ENCODE measurements at places on chromosomes 16 and 17.
A peak's percentile ranks its signal among the peaks of the same experiment; 100 is the strongest.

GRCh38 chr16:9159839-9160550 is 68.6 kb downstream of the HAPSTR1 start:
- peak; percentile 71 for DNase-seq

- DNase-seq: no peak
Observed at GRCh38 chr17:80749611-80750010, 205.0 kb downstream of the RPTOR start.

- no peak for DNase-seq
Observed at GRCh38 chr16:57242650-57243049, 2.4 kb upstream of the ARL2BP start.

DNA sequence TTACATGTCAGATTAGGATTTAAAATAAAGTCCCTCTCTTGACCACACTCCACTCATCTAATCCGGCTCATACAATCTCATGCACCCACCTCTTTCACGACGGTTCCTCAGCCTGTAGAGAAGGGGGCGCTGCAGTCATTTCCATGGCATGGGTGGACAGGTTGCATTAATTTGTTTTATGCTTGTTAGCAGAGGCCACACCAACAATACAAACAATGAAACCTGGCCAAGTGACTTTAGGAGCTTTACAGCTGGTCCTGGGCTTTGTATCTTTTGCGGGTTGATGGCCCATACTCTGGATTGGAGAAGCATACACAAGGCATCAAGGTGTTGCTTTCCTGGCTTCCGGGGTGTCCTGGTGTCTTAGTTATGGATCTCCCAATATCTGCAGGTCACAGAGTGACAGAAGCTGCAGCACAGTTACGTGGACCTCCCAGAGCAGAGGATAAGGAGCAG is 9.7 kb upstream of the SNF8 start:
- no peak for DNase-seq

- DNase-seq: no peak
Observed at GRCh38 chr17:81337476-81337879, 42.4 kb upstream of the SLC38A10 start.

DNA sequence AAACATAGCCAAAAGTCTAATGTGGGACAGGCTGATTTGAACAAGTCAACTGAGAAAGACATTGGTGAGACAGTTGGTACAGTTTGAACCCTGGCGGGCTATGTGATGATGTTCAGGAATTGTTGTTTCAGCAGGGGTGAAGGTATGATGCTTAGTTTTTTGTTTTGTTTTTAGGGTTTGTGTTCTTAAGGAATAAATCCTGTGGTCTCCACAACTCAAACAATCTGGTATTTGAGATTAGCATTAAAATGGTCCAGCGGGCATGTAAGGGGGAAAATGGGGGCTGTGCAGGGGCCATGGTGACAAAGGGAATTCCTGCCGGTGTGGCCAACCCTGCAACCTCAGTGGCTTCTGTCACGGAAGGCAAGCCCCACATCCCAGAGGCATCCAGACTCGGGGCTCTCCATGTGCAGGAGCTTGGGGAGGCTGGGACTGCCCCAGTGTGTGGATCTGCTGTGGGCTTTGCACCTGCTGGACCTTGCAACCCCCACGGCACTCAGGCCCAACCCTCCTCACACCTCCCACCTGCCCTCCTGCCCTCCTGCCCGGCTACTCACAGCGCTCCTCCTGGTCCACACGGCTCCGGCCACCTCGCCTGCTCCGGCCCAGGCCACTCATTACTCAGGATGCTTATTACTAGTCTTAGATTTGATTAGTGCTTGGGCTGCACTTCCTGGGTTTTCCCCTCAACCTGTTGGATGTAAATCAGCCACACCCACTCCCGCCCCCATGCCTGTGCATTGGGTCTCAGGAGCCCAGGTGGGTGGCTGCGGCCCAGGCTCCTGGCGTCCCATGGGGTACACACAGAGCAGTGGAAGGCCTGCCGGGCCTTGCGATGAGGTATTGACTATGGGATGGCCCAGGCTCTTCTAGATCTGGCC is at the start of gene TNFRSF13B:
Gene TNFRSF13B (minus strand): TSS at position 661 of the 881 bp plus-strand sequence. CDS start 43 bp downstream, at position 618.
- no peak for DNase-seq

DNA sequence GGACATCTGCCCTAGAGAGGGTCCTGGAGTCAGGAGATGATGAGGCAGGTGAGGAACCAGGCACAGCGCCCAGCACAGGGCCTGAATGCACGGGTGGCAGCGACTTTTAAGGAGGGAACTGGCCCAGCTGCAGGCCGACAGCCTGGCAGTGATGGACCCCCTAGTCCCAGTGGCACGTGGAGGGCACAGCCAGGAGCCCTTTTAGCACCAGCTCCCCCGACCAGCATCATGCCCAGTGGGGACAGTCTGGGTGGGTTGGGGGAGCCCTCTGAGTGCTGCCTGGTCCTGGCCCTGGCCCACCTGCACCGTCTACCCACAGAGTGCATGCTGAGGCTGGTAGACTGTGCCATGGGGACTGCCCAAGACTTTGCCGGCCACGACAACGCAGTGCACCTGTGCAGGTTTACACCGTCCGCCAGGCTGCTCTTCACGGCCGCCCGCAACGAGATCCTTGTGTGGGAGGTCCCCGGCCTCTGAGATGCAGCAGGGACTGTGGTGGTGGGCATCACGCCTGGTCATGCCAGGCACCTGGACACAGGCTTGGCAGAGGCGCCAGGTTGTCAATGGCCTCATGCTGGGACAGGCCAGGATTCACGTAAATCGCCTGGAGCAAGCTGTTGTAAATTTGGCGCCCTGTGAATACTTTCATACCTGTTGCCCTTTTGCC is 686 bp upstream of the RHOT2 start:
- no peak for DNase-seq

- no peak for DNase-seq
Observed at GRCh38 chr17:71580220-71580619, 540.6 kb upstream of the SOX9 start.

DNA sequence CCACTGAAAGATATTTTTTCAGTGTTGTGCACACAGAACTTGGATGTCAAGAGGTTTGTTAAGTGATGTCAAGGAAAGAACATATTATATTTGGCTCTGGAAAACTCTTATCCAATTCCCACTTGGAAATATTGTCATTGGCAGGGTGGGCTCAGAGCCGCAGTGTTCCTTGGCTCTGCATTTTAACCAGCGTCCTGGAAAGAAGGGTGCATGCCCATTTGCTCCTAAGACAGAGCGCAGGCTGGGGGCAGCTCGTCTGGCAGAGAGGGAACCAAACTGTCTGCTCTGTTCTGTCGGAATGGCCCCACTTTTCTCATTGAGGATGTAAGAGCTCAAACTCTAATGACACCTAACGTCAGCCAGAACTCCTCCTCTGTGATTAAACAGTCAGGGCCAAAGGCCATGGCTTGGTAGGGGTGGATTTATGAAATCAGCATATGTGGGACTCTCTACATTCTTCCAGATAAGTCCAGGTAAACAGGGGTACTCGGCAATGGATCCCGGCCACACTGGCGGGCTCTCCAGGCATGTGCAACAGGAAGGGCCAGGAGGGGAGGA is 18.0 kb downstream of the SLC47A1 start:
- no peak for DNase-seq

DNA sequence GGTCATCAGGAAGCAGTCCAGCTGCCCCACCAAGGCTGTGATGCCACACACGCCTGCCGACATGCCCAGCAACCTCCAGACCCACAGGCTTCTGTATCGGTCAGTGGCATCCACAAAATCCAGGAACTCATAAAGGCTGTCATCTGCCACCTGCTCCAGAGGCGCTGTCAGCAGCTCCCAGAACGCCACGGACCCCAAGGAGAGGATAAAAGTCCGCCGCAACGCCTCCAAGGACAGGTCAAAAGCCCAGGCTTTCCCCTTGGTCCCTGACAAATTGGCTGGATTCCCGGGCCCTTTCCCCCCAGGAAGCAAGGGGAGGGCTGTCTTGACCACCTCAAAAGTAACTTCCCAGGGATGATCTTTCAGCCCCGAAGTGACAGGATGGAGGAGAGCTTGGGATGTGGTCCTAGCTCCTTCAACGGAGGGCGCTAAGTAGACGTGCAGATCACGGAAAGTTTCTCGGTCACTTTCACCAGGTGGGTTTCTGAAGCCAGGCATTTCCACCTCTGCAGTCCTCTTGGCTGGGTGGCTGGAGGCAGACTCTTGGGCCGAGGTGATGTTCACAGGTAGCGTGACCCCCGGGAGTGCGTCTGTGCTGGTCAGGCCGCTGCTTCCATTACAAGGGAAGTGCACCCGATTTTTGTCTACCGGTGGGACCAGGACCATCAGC is 854 bp downstream of the MFSD6L start:
- DNase-seq: no peak

GRCh38 chr17:61447358-61447757 is 4.9 kb upstream of the TBX4 start:
- DNase-seq: no peak

DNA sequence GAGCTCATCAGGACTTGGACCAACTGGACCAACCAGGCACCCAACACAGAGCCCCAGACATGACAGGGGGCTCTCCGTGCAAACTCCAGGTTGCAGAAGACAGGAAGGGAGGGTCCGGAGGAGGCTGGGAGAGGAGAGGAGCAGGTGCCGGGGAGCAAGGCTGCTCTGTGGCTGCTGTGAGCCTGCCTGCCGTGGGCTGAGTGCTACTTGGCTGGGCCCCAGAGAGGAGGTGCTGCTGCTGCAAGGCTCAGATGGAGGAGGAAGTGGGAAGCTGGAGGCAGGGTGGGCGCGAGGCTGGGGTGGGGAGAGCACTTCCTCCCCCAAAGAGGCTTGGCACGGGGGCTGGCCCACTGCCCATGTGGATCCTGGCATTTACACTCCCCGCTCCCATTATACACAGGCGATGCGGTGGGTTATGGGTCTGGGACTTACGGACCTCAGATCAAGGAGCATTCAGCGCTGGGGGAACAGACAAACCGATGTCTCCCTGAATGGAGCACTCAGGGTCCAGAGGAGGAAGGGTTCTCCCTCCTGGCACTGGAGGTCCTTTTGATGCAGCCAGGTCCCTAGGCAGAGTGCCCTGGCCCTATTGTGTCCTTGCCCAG is 15.9 kb downstream of the EPOP start:
- no peak for DNase-seq

DNA sequence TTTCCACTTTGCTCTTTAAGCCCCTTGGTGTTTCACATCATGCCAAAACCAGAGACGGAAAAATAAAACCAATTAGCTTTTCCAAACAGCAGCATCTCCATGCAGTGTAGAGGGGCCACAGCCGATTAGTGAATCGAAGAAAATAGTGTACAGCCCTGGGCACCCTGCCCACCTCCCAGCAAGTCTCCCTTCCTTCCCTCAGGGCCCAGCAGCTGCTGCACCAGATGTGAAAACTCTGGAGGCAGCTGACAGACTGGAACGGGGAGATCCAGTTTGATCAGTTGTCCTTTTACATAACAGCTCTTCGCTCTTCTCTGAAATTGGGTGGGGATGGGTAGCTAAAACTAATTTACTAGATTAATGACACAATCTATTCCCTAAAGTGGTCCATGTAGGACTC is 19.3 kb downstream of the TMEM11 start:
- DNase-seq: no peak

DNA sequence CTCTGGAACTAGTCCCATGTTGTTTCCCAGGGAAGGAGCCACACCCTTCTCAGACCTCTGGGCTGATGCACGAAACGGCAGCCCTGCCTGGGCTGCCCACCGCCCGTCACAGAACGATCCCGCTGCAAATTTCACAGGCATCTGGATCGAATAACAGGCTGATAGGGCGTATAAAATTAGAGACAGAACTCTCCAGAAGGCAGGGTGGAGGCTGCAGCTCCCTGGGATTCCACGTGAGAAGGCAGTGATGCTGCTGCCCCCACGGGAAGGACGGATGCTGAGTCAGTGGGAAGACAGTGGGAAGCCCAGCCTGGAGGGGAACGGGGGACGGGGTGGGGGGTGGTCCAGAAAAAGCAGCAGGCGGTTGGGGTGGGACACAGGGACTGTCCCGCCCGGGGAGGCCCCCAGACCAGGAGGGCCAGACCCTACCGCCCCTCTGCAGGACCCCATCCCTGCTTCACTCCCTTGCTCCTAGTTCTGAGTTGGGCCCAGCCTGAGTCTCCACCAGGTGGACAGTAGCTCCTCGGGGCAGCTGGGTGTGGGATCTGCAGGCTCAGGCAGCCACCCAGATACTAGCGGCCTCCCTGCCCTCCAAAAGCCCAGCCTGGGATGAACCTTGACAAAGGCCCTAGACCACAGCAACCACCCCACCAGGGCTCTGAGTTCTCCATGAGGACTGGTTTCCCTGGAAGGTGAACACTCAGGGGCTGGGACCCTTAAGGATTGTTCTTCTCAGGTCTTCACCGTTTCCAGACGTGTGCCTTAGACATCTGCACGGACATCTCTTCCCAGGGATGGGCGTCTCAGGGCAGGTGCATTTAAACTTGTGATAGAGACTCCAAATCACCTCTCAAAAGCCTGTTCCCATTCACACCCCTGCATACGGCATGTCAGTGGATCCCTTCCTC is 117.8 kb downstream of the METRNL start:
- DNase-seq: no peak

Data from putamen (tissue), 1 donor.